ENCODE measurements at places on chromosomes 1 and 21.

- DNase-seq = no peak
Measured at GRCh38 chr1:172613294-172613693, 45.6 kb upstream of the FASLG start.

DNA sequence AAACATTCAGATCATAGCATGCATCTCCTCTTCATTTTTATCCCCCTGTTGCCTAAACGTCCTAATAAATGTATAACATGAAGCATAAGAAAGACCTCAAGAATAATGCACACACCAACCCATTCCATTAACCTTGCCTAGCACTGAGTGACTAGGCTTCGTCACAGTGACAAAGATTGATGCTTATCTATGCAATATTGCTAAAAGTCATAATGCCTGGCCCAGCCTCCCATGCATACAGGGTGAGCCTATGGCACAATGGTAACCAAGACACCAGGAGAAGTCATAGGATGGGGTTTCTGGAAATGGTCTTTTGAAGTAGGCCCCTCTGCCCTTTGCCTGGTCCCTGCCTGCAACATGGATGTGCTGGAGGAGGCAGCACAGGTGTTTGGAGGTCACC lies 33.8 kb downstream of the ABCA4 start:
- no peak for DNase-seq

GRCh38 chr1:154756793-154757548 lies 113.1 kb downstream of the KCNN3 start:
- DNase-seq = no peak

GRCh38 chr1:41678111-41678878 lies 193.8 kb upstream of the EDN2 start:
- no peak for DNase-seq
